Left renal pelvis (tissue), 4 donors: ENCODE measurements at places on chromosomes 16 and 17. TPM values are rescaled to one million over a fixed set of nuclear protein-coding genes. Genes with fewer than 3 reads are reported as not detected.

DNA sequence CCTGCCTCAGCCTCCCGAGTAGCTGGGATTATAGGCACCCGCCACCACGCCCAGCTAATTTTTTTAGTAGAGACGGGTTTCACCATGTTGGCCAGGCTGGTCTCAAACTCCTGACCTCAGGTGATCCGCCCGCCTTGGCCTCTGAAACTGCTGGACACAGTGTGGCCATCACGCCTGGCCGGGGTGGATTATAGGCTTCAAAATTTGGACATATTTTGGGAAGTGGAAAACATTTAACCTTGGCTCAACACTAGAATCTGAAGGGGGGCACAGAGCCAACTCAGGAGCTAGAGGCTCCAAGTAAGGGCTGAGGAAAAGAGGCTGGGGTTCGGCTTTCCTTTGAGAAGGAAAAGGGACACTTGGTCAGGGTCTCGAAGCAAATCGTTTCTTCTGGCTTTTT lies 2.2 kb upstream of the CDK5R1 start:
- DNase-seq: no peak

DNA sequence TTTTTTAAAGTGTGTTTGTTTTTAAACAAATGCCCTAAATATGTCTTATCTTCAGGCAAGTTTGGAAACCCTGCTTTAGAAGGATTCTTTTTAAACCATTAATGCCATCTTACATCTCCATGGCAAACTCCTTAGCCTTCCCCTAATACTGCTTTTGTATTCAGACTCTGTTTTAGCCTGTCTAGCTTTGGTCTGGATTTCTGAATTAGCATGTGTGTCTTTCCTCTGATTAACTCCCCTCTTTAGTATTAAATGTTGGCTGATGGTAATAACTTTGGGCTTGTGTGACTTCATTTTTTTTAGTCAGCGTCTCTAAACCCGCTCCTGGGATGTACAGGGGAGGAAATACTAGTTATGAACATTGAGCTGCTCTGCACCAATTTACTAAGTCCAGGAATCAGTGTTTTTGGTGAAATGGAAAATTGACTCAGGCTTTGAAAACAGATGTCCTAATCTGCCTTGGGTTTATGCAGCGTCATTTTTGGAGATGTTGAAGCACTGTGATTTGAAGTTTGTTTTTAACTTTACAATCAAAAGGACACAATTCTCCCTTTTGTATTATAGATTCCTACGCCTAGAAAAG lies 22.2 kb downstream of the WIPF2 start:
- no peak for DNase-seq

- no peak for DNase-seq
Observed at GRCh38 chr17:65990593-65990992, 201.3 kb downstream of the CEP112 start.

GRCh38 chr16:35176449-35176848 lies 1717.0 kb downstream of the TP53TG3F start:
- no peak for DNase-seq

- no peak for DNase-seq
Observed at GRCh38 chr16:662597-662996, 5.3 kb upstream of the RHOT2 start.

DNA sequence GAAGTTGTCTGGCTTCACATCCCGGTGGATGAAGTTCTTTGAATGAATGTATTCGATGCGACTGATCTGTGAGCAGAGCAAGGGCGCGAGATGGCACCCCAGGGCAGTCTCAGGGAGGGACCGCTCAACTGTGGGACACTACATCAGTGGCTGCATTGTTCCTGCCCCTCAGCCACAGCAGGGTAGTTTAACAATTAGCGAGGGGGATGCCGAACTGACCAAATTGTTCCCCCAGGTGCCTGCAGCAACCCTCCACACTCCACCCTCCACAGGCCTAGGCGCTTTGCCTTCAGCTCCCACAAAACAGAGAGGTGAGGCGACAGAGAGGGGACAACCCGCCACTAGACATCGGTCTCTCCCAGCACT lies 20.3 kb downstream of the CSNK1D start:
- no peak for DNase-seq

DNA sequence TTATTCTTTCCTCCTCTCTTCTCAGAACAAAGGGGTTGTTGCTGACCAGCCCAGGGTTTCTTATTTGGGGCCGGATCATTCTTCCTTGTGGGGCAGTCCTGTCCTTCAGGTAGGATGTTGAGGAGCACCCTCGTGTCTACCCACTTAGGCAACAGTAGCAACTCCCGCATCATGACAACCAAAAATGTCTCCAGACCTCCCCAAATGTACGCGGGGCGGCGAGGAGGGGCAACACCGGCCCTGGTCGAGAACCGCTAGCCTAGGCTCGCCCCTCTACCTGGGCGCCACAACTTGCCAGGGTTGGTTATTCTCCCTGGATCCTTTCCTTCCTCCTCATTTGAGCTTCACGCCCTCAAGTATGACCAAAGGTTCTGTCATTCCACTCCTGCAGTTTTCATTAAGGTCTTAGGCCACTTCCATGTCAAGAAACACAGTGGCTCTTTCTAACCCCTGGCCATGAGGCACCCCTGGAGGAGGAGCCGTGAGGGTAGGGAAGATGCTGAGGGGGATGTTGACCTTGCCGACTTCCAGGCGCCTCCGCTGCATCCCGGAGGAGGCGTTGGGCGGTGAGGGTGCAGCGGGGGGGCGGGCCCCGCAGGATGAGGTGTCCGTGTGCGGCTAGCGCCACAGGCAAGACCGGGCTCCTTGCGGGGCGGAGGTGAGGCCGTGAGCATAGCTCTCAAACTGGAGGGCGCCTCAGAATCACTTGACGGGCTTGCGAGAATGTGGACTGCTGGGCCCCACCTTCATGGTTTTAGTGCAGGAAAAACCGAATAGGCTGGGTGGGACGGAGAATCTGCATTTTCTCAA lies 712 bp upstream of the SPECC1 start:
- DNase-seq: no peak

DNA sequence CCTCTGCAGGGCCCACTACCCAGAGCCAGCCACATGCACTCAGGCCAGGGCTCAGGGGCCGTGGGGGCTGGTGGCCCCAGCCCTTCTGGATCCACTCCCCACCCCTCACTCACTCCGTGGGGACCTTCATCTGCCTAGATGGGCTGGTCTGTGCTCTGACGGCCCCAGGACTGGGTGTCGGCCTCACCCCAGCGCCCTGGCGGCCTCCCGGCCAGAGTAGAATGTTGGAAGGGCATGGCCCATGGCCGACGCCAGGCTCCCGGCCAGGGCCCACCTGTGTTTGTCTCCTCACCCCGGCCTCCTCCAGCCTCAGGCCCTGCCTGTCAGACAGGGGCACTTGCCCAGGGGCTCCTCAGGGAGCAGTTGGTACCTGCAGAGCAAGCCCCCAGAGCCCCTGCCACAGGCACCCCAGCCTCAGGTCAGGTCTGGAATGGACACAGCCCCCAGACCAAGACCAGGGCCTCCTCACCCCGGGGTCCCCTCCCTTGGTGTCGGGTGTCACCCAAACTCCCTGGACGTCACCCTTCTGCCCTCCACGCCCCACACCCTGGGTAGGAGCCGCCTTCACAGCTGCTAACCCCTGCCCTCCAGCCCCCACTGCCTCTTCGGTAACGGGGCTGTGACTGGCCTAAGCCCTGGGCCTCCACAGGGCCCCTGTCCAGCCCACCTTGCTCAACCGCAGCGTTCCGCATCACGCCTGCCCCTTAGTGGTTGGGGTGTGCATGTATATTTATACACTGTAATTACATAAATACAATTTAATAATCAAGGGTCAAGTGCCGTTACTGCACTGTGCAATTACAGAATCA lies 3.0 kb upstream of the CDH15 start:
- no peak for DNase-seq

GRCh38 chr17:56847106-56847505 lies 13.2 kb downstream of the DGKE start:
- no peak for DNase-seq

The CTRB1 gene
- polyA plus RNA-seq: not detected

The DCAKD gene
- 58.2 TPM for polyA plus RNA-seq

DNA sequence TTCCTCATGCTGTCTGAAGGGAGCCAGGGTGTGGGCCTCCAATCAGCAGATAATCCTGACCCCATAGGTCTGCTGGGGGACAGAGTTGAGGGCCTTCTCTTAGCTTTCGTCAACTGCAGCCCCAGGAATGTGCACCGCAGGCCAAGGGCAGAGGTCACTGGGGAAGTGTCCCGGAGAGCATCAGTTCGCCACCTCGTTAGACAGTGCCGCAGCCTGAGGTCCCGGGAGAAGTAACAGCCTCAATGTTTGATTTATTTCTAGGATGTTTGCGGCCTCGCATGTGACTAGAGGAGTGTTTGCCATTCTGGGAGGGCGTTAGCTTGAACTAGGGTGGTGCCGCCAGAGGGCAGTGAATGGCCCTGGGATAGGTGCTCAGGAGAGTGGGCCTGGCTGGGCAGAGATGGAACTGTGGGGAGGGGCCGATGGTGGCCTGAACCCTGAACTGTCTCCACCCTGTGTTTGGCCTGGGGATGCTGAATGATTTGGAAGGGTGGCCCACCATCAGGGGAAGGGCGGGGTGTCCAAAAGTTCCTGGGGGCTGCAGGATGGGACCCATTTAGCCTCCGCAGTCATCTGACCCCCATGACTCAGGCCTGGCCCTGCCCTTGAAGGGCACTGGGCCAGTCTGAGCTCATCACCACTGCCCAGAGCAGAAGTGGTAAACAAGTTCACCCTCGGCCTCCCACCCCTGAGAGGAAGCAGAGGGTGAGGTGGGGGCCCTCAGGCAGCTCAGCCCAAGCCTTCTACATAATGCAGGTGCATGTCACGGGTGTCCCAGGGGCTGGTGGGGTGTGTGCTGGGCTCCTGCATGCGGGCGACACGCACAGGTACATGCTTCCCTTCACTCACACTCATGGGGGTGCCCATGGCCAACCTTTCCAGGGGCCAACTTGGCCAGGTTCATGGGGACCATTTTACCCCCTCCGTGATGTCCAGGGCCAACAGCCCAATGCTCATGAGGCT lies 12.4 kb upstream of the TAC4 start:
- no peak for DNase-seq

DNA sequence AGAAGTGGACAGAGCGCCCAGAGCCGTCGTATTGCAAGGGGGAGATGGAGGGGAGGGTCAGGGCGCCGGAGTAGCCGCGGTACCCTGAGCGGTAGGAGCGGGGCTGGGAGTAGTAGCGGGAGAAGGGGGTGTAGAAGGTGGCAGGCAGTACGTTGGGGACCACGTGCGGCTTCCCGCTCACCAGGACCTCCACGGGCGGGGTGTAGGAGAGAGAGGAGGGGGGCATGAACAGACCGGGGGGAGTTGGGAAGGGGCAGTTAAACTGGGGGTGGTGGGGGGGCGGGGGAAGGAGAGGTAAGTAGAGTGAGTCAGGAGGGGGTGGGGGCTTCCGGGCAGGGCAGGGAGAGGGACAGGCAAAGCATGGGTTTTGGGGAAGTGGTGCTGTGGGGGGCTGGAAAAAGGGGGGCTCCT lies 16.8 kb downstream of the ST6GALNAC2 start:
- DNase-seq: no peak

DNA sequence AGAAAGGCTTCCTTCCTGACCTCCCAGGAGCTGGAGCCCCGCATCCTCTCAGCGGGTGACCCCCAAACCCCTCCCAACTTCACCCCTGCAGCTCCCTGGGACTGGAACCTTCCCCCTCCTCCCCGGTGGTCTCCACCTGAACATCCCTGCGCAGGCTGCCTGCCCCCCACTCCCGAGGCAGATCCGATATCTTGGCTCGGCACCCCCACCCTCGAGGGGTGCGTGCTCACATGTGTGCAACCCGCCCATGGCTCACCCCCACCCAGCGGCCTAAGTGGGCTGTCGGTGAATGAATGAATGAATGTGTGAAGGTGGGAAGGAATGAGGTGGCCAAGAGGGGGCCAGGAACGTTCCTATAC lies 39.7 kb downstream of the SLC7A5 start:
- DNase-seq: no peak

GRCh38 chr16:67397812-67398545 lies 4.7 kb upstream of the TPPP3 start:
- no peak for DNase-seq

- DNase-seq: no peak
Observed at GRCh38 chr17:81879121-81879520, 8.0 kb upstream of the ARHGDIA start.

GRCh38 chr17:7060165-7060891 lies 16.4 kb upstream of the SLC16A11 start:
- DNase-seq: no peak

- DNase-seq: no peak
Observed at GRCh38 chr16:26500326-26500725, 566.4 kb upstream of the C16orf82 start.

- no peak for DNase-seq
Observed at GRCh38 chr17:73952480-73953205, 250.8 kb upstream of the RPL38 start.

The ARHGAP44 gene
- 7.1 TPM for polyA plus RNA-seq

DNA sequence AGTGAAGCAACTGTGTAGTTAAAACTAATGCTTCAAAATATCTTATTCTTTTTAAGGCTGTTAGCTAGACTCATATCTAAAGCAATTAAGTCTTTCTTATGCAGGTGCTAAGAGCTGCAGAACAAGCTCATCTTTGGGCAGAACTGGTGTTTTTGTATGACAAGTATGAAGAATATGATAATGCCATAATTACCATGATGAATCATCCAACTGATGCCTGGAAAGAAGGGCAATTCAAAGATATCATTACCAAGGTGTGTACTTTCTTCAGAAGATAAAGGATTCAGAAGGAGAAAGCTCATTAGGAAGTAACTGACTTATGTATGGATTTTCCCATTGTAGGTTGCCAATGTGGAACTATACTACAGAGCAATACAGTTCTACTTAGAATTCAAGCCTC lies 23.9 kb downstream of the PTRH2 start:
- DNase-seq: no peak

GRCh38 chr17:46788796-46789195 lies 29.7 kb downstream of the WNT3 start:
- DNase-seq: no peak

GRCh38 chr17:63816669-63817068 lies 10.6 kb upstream of the PSMC5 start:
- DNase-seq: no peak

- DNase-seq: no peak
Observed at GRCh38 chr16:31502981-31503380, 5.2 kb downstream of the RUSF1 start.

DNA sequence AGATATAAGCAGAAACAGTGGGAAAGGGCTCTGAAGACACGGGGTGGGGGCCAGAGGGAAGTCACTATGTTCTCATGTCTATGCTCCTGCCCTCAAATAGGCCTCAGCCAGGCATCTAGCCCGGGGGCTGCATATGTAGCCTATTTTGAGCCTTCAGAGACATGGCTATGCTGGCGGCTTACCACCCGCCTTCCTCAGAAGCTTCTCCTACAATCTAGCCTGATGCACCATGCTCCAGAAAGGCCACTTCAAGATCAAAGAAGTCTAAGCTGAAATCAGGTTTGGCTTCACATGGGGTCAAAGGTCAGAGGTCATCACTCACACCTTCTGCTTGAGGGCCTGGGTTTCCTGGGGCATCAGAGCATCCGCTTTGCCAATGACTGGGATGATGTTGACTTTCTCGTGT lies 1.6 kb downstream of the SEPTIN1 start:
- no peak for DNase-seq

The HOXB2 gene
- 61.6 TPM for polyA plus RNA-seq

The SCARF1 gene
- polyA plus RNA-seq: 6.4 TPM

The NPIPA3 gene
- 14.3 TPM for polyA plus RNA-seq

The OR3A3 gene
- polyA plus RNA-seq: 0.17 TPM

- no peak for DNase-seq
Observed at GRCh38 chr16:77430360-77430759, 4.5 kb downstream of the ADAMTS18 start.

The FOXO3B gene
- polyA plus RNA-seq: 5.2 TPM
